ENCODE measurements at places on chromosomes 5 and 9. TPM values are rescaled to one million over a fixed set of nuclear protein-coding genes. Genes with fewer than 3 reads are reported as not detected.

Gene RNF208
- total RNA-seq, result under 0.01 TPM

Gene PCSK1
- 0.26 TPM for total RNA-seq

Gene C6
- total RNA-seq, result not detected

Gene SPINK13
- total RNA-seq, result not detected
